Lung (tissue), 17 donors: ENCODE measurements at places on chromosomes 12 and 14.

GRCh38 chr12:22851532-22851931, 226.6 kb downstream of the ETNK1 start:
- DNase-seq, result no peak

- no peak for DNase-seq
Observed at GRCh38 chr12:14408208-14408607, 42.7 kb downstream of the ATF7IP start.

DNA sequence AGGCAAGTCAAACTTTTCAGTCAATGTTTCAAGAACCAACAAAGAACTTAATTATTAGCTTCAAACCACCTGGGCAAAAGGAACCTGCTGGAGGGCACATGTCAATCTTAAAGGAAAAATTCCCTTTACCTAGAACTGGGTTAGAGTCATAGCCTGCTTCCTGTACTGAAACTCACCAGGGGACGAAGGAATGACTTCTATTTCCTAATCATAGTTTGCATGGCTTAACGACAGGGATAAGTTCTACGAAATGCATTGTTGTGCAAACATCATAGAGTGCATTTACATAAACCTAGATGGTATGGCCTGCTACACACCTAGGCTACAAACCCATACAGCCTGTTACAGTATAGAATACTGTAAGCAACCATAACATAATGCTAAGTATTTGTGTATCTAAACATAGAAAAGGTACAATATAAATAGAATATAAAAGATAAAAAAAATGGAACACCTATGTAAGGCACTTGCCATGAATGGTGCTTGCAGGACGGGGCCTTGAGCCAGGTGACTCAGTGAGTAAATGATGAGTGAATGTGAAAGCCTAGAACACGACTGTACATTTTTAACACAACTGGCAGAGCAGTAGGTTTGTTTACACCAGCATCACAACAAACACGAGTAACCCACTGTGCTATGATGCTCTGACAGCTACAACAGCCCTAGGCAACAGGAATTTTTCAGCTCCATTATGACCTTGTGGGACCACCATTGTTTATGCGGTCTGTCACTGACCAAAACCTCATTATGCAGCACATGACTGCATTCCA, 234.9 kb upstream of the CAND1 start:
- no peak for DNase-seq

GRCh38 chr14:54805070-54805444, 97.6 kb downstream of the GCH1 start:
- DNase-seq, result no peak
